Ammon's horn (tissue), 1 donor: ENCODE measurements at places on chromosomes 16 and 17.

- DNase-seq: no peak
Observed at GRCh38 chr16:89437991-89438390, 52.4 kb downstream of the ANKRD11 start.

DNA sequence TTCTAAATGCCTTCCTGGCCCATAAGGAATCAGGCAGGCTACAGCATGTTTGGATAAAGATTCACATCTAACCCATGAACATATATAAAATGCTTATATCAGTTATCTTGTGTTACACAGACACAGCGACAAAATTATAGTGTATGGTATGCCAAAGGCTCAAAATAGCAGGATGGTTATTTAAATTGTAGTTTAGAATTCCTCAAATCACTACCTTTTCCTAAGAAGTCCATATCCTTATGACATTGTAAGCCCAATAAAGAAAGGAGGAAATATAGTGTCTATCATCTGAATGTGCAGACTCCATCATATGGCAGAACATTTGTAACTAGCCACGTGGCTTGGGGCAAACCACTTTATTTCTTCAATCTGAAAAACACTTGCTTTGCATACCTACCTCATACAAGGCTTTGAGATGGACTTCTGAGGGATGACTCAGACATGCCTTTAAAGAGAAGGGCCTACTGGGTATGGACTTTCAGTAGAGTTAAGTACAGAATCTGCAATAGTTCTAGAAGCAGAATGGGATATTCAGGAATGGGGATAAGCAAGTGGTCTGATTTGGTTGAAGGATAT lies 12.1 kb upstream of the DHX8 start:
- DNase-seq: no peak

GRCh38 chr17:27319541-27320221 lies 25.8 kb downstream of the WSB1 start:
- DNase-seq: peak; percentile 67

- DNase-seq: no peak
Observed at GRCh38 chr17:50344731-50345365, 1.1 kb upstream of the XYLT2 start.

GRCh38 chr17:67377488-67378453 lies 690 bp downstream of the PITPNC1 start:
- DNase-seq: peak; percentile 35

- DNase-seq: no peak
Observed at GRCh38 chr17:68693466-68693865, 92.3 kb upstream of the FAM20A start.

GRCh38 chr17:7048968-7049367 lies 5.1 kb upstream of the SLC16A11 start:
- no peak for DNase-seq

GRCh38 chr16:27273330-27273669 lies 4.7 kb upstream of the NSMCE1 start:
- no peak for DNase-seq

DNA sequence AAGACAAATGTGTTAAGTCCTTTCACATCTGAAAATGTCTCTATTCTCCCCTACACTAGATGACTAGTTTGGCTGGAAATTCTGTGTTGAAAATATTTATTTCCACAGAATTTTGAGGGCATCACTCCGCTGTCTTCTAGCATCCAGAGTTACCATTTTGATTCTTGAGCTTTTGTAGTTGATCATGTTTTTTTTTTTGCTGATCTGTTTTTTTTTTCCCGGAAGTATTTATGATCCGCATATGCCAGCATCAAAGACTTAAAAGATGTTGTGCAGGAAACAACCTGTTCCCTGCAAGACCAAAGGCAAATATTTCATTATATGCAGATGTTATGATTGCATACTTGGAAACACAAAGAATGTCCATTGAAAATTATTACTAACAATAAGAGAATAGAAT lies 16.7 kb downstream of the OR1D5 start:
- no peak for DNase-seq

GRCh38 chr16:80946481-80946880 lies 60.2 kb downstream of the CMC2 start:
- no peak for DNase-seq

DNA sequence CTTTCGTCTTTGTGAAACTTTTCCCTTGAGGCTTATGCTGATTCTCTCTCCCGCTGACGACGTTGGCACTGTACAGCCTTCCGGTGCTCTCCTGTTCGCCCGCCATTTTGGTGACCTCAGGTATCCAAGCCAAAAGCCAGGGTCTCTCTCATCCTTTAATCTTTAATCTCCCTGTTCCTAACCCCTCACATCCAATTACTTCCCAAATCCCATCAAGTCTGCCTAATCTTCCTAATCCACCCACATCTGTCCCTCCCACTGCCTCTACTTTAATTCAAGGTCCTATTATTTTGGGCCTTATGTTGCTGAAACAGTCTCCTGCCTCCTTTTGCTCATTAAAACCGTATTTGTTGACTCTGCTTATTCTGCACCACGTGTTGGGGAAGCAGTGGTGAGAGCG lies 7.3 kb downstream of the WRAP53 start:
- no peak for DNase-seq

DNA sequence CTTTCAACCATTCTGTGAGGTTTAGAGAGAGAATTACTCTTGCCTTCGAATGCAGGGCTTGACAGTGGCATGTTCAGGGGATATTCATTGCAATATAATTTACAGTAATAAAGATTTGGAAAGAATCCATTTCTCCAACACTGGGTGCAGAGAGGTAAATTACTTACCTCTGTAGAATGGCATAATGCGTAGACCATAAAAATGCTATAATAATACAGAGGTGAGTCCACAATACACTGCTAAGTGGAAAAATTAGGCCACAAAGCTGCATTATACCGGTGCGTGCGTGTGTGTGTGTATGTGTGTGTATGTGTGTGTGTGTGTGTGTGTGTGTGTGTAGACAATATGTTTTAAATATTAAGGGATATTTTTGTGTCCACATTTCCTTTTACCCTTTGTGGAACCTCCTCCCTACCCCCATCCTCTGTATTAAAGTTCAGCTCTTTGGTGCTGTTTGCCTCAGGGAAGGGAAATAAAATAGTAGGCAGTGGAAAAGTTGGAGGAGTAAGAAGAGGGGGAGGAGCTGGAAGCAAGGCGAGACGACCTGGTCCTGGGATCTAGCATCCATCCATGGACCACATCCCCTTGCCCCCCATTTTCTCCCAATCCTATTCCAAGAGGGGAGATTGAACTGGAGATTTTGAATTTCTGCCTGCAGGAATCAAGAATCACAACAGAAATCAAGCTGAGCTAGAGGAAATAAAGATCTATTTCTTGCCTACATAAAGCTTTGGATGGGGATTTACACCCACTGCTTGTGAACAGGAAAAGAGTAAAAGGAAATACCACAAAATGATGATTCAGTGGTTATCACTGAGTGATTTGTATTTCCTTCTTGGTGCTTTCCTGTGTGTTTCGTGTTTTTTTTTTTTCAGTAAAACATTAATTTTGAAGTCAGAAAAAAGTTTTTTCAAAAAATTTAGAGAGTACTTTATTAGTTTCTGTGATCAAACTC lies 124.8 kb downstream of the RGS9 start:
- no peak for DNase-seq

DNA sequence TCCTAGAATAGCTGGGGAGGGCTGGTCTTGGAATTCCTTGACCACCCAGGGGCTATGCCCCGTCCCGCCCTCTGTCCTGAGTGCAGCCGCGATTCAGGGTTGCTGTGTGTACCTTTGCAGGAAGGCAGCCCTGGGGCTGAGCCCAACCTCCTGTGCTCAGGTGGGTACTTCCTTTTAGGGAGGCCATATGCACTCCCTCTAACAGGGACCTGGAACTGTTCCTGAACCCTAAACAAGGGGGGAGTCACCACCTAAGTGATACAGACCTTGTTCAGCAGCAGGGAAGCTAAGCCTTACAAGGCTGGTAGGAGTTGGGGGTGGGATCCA lies 24.6 kb downstream of the LLGL2 start:
- no peak for DNase-seq

- DNase-seq: peak; percentile 58
Observed at GRCh38 chr17:3866276-3866675, 20.2 kb upstream of the NCBP3 start.

DNA sequence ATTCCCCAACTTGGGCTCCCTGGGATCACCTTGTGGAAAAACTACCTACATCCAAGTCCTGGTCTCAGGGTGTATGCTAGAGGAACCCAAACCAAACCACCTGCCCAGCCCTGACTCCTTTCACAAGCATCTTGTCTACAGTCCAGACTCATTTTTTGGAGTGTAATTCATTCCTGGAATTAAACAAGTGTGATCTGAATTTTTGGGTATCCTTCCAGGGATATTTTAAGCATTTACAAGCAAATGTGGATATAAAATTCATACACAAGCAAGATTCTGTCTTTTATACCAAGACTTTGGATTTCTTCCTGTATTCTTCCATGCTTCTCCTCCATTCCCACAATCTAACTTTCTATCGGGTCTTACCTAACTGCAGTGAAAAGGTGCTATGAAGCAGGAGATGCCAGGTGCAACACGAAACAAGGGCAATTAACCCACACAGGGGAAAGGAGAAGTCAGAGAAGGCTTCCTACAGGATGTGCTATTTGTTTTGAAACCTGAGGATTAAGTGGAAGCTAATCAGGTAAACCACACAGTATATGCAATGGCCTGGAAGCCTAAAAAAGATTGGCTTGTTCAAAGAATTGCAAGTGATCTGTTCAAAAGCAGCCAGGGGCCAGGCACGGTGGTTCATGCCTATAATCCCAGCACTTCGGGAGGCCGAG lies 417.2 kb upstream of the C16orf82 start:
- no peak for DNase-seq

GRCh38 chr16:14368399-14368798 lies 261.7 kb downstream of the PARN start:
- DNase-seq: no peak

DNA sequence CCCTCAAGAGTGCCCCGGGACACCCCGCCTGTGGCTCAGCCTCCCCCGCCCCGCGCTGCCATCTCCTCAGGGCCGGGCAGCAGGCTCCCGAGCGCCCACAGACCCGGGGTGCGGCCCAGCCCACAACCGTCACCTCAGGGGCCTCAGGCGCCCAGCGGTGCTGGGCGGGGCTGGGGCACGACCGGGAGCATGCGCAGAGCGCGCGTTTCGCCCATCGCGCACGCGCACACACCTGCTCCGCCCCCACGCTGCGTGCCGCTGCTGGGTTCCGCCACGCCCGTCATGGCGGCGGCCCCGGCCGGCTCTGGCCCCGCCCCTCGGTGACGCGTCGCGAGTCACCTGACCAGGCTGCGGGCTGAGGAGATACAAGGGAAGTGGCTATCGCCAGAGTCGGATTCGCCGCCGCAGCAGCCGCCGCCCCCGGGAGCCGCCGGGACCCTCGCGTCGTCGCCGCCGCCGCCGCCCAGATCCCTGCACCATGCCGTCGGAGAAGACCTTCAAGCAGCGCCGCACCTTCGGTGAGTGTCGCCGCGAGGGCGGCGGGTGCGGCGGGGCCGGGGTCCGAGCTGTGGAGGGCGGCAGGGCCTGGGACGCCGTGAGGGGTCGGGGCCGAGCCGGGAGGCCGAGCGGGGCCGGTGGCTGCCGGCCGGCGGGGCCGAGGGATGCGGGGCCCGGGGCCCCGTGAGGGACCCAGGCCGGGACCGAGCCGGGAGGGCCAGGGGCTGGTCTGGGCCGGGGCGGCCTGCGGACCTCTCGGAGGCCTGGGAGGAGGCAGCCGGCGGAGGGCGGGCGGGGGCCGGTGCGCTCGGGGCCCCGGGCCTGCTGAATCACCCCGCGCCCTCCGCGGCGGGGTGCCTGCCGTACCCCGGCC lies at the start of gene MAP1LC3B:
Gene MAP1LC3B, plus strand, starts transcription at position 387 of the 871 bp plus-strand sequence. Its CDS starts 92 bp downstream, at position 479.
- DNase-seq: peak; percentile 98

DNA sequence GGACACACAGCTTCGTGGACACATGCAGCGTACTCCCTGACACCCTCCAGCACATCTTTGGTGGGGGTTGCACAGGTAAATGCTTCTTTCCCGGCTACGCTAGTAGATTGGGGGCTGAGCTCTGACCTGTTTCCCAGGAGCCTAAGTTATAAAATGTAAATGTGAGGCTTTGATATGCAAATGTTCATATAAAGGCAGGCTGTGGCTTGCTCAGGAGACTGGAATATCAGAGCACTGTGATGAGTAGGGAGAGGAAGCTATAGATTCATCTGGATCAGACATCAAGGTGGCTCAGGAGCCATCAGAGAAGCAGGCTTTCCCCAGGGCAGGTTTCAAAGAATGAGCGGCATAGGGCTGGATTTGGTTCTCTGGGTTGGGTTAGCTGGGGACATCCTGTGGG lies 3.4 kb upstream of the ETV4 start:
- no peak for DNase-seq
